Epithelial cell of prostate (primary cell): ENCODE measurements at places on chromosomes 1 and 21.

DNA sequence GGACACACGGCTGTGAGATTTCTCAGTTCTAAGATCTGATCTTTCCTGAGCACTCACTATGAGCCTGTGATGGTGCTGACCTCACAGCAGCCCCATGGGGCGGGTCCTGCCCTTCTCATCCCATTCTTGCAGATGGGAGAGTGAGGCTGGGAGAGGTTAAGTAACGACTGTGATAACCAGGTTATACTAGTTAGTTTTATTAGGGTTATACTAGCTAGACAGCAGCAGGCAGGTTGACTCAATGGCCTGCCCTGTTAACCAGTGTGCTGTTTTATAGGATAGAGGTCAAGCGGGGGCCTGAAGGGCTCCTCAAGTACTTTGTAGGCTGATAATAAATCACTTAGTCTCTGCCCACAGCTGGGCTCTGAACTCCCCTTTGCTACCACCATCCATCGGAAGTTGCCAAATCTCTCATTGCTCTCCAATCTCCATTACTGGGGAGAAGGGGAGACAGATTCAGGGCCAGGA is 4.8 kb downstream of the CNTN2 start:
- no peak for DNase-seq

GRCh38 chr1:102858695-102859094 is 249.6 kb downstream of the COL11A1 start:
- DNase-seq = no peak

GRCh38 chr21:17607684-17608083 is 5.0 kb downstream of the BTG3 start:
- DNase-seq = peak; percentile 44

- DNase-seq = no peak
These were observed 18.5 kb downstream of the SLC16A1 start for GRCh38 chr1:112937495-112937894.

DNA sequence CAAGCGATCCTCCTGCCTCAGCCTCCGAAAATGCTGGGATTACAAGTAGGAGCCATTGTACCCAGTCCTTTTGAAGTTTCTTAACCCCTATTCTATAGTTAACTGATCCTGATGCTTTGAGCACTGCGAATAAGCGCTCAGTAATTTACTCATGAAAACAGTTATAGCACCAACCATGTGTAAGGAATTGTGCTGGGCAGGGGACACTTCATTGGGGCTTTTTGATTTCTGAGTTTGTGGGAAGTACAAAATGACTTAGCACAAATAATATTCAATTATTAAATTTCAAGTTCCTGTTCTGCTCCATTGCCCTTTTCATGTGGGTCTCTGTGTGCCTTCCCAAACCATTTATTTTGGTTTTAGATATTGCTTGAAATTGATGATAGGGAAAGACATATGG is 6.2 kb upstream of the HIPK1 start:
- no peak for DNase-seq

DNA sequence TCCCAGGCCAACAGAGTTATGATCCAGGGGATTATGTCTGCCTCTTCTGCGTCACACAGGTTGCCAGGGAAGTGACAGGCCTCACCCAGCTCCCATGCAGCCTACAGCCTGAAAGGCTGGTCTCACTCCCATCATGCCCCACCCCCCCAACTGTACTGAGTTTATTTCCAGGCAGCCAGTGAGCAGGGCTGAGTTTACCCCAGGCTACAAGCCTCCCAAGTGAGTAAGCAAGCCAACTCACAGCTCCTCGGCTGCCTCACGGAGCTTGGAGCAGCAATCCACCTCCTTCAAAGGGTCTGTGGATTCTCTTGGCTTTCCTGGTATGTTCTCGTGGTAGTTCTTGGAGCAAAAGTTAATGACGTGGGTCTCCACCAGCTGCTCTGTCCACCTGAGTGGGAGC is 1147.6 kb upstream of the ADGRL4 start:
- DNase-seq = no peak

GRCh38 chr1:185656663-185657062 is 77.5 kb upstream of the HMCN1 start:
- no peak for DNase-seq

DNA sequence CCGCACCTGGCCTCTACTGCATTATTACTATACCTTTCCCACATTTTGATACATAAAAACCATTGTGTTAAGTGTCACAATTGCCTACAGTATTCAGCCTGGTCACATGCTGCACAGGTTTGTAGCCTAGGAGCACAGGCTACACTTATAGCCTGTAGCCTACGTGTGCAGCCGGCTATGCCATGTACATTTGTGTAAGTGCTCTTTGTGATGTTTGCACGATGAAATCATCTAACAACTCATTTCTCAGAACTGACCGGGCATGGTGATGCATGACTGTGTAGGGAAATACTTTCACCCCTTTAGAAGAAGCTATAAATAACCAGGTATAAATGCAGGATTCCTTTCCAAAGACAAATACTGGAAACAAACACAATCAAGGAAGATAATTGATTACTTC is 12.1 kb downstream of the ERG start:
- peak; percentile 95 for DNase-seq

DNA sequence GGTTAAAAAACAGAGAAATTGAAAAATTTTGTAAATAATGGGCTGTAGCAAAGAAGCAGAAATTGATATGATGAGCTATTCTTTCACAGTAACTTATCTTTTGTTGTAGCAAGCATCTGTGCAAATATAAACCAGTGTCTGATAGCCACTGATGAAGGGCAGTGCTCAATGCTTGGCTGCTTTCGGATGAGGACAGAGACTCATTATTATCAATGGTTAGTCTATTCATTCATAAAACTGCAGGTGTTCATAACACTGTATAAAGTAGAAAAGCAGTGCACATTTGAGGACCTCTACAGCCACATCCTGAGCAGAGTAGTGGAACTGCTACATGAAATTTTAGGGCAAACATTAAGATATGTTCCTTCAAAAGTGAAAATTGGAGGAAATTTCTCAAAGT is 107.2 kb downstream of the FAF1 start:
- DNase-seq = no peak

DNA sequence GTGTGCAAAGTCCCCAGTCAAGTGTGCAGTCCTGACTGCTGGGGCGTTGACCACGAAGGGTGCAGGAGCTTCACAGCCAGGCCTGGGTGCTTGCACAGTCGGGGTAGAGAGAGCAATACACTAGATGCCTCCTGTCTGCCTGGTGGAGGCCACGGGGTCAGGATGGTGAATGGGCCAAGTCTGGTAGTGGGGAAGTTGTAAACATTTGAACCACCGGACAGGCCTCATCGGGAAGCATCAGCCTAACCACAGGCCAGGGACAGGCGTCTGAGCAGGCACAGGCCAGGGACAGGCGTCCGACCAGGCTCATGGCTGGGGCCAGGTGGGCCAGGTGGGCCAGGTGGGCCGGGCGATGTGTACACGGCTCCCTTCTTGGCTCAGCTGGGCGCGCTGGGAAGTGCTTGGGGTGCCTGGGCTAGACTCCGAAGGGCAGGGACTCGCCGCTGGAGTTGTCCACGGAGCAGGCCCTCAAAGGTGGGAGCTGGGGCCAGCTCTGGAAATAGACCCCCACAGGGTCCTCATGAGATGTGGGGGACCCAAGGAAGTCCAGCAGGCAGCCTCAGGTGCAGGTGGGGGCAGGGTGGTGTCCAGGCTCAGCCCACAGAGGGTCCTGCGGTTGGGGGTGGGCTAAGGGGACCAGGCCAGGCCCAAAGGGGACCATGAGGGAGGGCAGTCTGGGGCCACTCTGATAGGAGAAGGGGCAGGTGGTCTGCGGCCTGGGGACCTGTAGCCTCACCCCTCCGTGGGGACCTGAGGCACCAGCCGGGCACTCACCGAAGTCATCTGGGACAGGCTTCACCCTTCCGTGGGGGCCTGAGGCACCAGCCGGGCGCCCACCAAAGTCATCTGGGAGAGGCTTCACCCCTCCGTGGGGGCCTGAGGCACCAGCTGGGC is 15.0 kb downstream of the COL6A1 start:
- no peak for DNase-seq

DNA sequence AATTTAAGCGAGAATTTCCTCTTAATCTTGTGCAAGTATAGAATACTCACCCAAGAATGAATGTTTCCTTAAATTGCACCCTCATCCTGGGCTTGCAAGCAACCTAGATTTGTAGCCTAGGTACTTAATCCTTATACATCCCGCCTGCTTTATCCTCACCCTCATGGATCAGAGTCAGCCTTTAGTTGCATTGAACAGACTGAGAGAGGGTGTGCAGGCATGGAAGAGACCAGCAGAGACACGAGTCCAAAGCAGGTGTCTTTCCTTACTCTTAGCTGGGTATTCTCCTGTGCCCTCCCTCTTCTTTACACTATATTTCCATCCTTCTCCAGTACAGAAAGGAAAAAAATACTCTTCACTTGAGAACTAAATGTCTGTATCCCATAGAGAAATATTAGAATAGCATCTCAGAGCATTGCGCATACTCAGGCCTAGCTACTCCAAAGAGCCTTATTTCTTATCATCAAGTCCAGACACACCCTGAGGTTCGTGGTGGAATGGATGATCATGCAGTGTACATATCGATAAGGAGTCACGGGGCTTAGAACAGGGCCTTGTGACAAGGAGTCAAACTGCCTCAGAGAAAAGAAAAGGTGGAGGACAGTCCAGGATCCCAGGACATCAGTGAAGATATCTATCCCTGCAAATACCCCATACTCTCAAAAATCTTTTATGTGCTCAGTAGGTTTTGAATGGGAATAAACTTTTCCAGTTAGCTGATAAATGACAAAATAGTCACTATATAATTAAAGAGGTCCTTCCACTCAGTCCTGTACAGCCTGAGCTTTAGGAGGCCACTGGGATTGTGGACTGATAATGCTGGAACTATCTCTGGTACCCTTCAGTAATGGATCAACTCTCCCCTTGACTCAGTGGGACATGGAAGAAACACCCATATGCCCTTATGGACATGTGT is 297.9 kb downstream of the GRIK1 start:
- DNase-seq = no peak

DNA sequence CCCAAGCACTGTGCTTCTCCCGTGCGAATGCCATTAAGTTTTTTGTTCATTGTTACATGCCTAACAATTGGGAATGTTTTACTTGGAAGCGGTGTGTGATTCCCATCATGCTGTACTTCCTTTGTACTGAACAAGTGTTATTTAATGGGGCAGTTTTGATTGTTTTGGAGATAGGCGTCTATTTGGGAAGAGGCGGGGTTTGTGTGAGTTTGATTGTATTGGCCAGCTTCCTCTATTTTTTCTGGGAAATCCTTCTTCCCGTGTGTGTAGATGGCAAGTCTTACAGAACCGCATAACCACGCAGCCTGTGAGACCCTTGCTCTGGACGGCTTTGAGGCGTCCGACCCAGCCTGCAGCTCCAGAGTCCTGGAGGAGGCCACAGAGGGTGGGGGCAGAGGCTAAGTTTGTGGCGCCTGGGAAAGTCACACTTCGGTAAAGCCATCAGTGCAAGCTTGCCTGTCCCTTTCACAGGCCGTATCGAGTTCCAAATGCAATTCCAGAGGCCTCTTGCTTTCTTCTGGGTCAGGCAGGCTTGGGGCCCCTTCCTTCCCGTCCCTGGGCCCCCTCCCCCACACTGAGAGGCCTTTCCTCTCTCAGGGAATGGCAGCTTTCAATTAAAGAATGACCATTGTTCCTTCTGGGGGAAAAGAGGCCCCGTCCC is 210.3 kb downstream of the TOMM20 start:
- DNase-seq = no peak

GRCh38 chr1:114075546-114076242 is 78.0 kb downstream of the SYT6 start:
- no peak for DNase-seq

DNA sequence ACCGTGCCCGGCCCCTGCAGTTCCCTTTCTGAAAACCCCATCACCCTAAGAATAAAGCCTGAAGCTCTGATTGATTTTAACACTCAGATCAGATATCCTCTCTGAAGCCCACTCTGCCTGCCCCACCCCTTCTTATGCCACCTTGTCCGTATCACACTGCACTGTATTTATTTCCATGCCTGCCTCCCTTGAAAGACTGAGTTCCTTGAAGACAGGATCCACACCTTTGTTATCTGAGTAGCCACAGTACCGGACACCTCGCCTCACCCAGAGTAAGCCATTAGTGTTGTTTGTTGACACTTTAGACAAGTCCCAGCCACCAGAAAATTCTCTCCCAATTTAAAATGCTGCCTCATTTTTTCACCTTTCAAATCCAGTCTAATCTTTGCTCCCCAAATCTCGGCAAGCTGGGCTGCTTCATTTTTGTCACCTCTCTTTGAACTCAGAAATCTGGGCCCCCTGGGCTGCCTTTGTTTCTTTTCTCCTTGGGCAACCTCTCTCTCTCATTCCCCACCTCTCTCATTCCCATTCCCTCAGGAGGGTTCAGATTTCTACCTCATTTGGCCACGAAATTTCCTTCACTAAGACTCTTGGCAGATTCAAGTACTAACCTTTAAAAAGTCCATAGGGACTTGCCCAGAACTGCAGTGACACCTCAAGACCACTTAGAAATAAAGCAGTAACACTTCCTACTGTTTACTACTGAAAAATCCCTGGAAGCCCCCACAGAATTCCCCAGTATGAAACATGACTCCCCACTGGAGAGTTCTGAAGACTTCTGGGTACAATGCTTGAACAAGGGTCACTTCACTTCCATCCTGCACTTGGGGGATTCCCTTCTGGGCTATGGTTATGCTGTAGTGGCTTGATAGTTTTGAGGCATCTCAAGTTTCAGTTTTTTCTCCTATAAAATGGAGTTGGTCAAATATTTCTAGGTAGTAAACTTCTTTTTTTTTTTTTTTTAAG is 8.7 kb upstream of the PPP1R15B start:
- no peak for DNase-seq

DNA sequence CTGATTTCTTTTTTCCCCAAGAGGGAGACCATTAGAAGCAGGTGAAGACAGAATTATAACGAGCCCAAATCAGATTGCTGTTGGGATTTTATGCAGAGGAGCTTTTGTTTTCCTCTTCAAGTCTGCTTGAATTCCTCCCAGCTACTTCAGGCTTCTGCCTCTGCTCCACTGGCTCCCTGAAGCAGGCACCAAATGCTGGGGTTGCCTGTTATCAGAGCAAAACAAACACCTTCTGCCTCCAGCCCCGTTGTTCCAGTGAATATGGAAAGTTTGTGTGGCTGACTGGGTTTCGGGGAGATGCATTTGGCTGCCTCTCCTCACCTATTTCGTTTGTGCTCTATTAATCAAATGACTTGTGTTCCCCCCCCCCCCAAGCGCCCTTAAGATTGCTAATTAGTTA is 209.2 kb downstream of the URB2 start:
- no peak for DNase-seq

- DNase-seq = no peak
These were observed 9.6 kb downstream of the SNIP1 start for GRCh38 chr1:37544530-37544929.

DNA sequence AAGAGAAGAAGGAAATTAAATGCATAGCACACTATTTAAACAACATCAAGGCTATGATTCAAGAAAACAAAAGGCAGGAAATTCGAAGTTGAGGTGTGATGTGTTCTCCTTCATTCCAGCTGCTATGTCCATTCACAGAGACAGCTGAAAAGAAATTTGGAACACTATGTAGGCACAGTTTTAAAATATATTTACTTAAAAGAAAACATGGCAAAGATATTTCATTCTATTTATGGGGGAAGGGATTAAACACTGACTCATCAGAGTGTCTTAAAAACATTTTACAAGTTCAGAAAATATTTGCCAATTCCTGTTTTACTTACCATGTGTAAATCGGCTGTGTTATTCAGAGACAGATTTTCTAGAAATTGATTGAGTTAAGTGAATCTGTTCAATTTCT is 39.4 kb upstream of the NGF start:
- no peak for DNase-seq
